ENCODE measurements at places on chromosomes 16 and 17.

DNA sequence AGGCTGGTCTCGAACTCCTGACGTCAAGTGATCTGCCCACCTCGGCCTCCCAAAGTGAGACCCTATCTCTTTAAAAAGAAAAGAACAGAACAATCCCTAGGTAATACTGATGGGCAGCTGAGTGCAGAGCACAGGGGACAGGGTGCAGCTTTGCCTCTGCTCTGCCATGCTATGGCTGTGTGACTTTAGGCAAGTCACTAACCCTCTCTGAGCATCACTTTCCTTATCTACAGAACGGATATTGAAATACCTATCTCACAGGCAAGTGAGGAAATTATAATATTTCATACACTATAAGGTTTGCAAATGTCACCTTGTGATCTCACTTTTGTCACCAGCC is 4.1 kb downstream of the CASKIN2 start:
- DNase-seq = no peak

DNA sequence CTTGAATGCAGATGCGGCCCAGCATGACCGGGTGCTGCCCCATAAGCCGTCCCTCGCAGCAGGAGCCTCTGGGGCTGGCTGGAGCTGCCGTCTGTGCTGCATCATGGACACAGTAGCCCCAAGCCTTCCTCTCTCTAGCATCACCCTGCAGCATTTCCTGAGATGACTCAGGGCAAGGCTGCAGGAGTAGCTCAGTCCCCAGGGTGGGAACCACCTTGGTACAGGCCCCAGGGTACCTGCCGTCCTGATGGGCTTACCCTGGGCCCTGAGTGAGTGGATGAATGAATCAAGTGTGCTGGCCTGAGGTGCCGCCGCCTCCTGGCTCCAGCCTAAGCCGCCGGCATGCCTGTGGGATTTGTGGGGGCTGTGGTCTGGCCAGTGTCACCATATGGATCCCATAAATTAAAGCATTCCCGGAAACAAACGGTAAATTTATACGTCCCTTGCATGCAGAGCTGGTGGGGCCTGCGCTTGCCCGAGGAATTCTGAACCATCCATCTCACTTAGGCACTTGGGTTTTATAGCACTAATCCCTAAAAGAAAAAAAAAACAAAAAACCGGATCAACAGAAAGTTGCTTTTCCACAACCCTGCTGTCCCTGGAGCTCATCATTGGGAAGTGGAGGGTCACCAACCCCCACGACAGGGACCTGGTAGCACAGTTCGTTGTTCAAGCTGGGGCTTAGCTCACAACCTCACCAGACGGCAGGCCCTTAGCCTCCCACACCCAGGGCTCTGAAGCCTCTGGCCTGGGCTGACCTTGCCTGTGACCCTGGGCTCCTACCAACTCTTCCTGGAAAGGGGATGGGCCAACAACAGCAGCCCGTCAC is 242.6 kb upstream of the CIBAR2 start:
- DNase-seq = no peak

DNA sequence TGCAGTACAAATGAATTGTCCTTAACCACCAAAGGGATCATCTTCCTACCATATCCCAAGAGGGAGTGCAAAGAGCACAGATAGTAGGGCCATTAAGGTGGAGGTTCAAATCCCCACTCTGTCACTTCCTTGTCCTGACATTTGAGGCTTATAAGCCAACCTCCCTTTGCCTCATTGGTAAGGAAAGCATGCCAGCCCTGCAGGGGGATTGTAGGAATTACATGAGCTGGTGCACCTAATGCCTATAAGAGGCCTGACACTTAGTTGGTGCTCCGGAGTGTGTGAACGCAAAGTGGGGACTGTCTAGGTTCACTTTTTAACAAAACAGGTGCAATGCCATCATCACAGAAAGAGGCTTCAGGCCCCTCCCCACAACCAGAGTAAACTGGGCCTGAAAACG is 374.4 kb downstream of the SNX29 start:
- DNase-seq = no peak

DNA sequence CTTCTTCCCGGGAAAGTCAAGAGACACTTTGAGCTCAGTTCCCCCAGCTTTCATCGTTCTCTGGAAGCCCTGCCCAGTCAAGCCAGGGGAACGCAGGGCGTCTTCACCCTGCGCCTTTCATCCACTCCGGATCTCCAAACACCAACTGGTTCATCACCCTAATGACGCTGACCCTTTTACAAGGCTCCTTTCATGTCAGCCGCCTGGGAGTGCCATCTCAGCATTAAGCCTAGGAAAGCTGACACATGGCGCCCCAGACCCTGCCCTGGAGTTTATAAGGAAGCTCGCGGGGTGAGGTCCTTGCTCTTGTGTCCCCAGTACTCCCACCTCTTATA is 594 bp upstream of the DNAJC7 start:
- no peak for DNase-seq
